ENCODE measurements at places on chromosomes 1 and 21. TPM values are rescaled to one million over a fixed set of nuclear protein-coding genes. Genes with fewer than 3 reads are reported as not detected.

- DNase-seq, result no peak
These were observed 225.4 kb upstream of the NRIP1 start for GRCh38 chr21:15289896-15290841.

DNA sequence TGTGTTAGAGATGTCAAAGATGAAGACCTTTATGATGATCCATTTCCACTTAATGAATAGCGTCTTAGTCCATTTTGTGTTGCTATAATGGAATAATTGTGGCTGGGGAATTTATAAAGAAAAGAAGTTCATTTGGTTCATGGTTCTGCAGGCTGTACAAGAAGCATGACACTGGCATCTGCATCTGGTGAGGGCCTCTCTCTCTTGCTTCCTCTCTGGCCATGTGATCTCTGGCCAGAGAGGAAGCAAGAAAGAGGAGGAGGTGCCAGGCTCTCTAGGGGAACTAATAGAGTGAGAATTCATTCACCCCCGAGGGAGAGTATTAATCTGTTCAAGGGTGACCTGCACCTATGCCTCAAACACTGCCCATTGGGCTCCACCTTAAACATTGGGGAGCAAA, 242.8 kb downstream of the DISC1 start:
- no peak for DNase-seq

- no peak for DNase-seq
These were observed 147.3 kb downstream of the KAZN start for GRCh38 chr1:14745789-14746188.

DNA sequence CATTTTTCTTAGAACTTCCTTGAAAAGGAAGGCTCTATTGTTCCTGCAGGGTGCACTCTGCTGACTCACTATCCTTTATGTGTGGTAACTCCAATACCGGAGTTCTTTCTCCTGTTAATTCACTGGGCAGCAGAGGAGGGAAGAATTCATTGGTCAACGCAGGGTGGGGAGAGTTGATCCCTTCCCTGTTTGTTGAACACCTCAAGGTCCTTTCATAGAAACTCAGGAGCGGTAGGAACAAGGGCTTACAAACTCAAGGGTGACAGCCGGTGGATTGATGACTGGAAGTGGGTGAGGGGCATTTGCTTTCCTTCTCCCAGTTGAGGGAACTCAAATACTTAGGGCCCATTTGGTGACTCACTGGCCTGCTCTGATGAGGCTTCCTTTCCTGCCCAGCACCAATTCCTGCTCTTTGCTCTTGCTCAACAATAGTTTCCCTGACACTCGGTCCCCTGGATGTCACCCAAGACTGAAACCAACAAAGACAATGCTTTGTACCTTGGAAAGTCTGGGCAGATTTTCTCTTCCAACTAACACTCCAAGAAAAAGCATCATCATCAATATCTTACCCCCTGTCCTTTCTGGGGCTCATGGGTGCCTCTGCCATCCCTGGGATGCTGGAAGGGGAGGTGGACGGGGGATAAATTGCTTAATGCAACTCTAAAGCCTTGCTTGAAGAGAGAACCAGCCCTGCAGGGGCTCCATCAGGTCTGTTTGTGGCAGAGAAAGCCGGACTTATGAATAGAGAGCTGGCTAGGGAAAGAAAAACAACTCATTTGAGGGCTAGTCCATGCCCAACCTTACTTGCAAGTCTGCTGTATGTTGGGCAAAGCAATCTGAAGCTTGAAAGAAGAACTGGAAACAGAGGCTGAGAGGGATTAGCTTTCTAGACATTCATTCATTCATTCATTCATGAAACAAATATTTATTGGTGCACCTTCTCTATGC, 9.3 kb downstream of the SLC26A9 start:
- no peak for DNase-seq

- DNase-seq, result no peak
These were observed 8.5 kb upstream of the NBL1 start for GRCh38 chr1:19635646-19636045.

The DENND2D gene
- total RNA-seq, result 4.8 TPM

The COL16A1 gene
- 389 TPM for total RNA-seq

DNA sequence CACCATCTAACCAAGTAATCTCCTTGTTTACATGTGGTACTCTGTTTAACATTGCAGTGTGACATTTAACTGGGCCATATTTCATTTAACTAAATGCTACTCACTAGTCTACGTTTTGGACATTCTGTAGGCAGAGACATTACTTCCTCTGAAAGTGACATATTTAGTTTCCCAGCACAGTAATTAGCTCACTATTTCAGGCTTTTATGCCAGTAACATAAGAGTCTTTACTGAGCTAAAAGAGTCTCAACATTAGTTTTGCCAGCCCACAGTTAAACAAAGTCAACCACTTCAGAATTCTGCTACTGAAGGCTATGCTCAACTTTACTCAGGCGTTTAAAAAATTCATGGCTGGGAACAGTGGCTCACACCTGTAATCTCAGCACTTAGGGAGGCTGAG, 2.6 kb upstream of the TNFRSF9 start:
- DNase-seq, result no peak

The SPRR4 gene
- total RNA-seq, result not detected

- DNase-seq, result no peak
These were observed 233.3 kb upstream of the COA6 start for GRCh38 chr1:234139966-234140365.

The BCAN gene
- total RNA-seq, result 0.78 TPM

The CNR2 gene
- not detected for total RNA-seq

GRCh38 chr1:247037511-247038320, 29.9 kb upstream of the ZNF695 start:
- DNase-seq, result no peak

- DNase-seq, result no peak
These were observed 1.5 kb upstream of the SCCPDH start for GRCh38 chr1:246722720-246723119.

The CLIC6 gene
- total RNA-seq, result 1.7 TPM

GRCh38 chr1:2523191-2523890, 3.1 kb downstream of the PANK4 start:
- no peak for DNase-seq

GRCh38 chr1:1352786-1353388, 3.7 kb upstream of the DVL1 start:
- no peak for DNase-seq

The SIM2 gene
- total RNA-seq, result not detected

GRCh38 chr1:64235181-64235580, 31.8 kb downstream of the UBE2U start:
- DNase-seq, result no peak

The COL6A2 gene
- total RNA-seq, result 986 TPM

DNA sequence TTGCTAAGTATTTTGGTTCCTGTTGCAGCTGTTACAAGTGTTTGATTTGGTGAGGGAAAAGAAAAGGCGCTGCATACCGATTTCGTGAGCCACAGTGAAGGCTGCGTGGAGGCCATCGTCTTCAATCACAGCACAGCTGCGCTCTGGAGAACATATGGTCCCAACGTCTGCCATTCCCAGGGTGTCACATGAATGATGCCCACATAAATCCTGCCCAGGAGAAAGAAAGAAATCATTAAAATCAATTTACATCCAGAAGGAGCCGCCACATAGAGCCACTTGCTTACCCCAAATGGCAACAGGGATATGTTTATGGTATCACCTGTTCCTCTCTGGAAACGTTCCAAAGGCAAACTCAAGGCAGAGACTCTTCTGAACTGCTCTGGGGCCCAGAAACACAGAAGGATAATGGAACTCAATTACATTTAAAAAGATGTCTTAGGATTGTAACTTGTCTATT, 12.2 kb downstream of the ADAMTS5 start:
- DNase-seq, result no peak

DNA sequence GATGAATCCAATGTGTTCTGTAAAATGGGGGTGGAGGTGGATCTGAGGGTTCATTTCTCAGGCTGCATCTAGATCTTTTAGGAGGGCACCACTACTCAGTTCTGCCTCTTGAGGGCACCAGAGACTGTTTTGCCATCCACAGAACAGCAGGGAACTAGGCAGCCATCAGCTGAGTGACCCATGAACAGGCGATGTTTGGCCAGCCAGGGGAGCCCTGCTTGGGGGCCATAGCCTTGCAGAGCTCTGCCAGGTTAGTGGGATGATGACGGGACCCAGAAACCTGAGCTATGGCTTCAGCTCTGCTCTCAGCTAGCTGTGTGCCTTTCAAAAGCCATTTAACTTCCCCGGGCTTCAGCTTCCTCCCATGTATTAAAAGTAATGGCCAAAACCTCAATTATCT, 13.4 kb upstream of the NOS1AP start:
- peak; percentile 65 for DNase-seq

The LMX1A gene
- total RNA-seq, result not detected

- no peak for DNase-seq
These were observed 107.2 kb downstream of the PLPPR5 start for GRCh38 chr1:98897479-98897878.

The DDX59 gene
- 24.5 TPM for total RNA-seq

The HSD3B2 gene
- total RNA-seq, result 0.32 TPM

The VANGL2 gene
- total RNA-seq, result 55.5 TPM

GRCh38 chr1:206492589-206492988, 14.7 kb upstream of the RASSF5 start:
- no peak for DNase-seq

The LYPD8 gene
- not detected for total RNA-seq

DNA sequence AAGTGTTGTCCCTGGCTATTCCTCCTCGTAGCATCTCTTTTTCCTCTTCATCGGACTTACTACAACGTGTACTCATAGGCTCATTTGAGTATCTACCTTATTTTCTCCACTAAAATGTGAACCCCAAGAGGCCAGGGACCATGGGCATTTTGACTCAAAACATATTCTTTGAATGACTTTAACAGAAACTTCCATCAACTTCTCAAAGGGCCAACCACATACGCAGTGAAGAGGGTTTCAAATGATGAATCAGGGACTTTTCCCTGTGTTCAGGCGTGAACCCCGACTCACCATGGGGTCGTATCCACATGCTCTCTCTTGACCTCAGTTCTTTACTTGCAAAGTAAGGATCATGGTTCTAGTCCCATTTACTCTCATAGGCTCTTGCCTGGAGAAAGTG, 20.2 kb upstream of the GPR137B start:
- DNase-seq, result no peak

DNA sequence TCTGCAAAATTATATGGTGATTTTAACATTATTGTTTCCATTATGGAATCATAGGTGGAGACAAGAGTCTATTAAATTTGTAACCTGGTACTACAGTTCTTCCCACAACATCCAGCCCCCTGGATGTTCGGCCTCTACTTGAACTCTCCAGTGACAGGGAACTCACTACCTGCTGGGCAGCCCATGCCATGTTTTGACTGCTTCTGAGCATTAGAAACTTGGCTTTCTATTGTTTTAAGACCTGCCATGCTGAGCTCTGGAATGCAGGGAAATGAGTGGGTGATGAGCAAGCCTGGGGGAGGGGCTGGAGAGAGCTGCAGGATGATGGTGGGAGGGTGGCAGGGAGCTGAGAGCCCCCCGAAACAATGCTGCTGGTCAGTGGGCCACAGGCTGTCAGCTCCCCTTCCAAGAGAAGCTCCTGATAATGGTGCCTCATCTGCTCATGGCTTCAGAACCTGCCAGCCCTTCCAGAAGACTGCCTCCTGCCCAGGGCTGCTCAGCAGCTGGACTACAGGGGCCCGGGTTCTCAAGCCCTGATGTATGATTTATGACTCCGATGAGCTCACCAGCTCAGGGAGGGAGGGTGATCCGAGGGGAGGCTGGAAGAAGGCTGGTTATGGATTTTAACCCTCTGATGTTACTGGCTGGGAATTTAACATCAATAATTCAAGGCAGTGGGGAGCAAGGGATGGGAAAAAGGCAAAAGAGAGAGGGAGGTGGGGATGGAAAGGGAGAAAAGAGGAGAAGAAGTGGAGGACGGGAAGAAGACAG, 205.0 kb downstream of the HIVEP3 start:
- DNase-seq, result no peak

The TSPEAR gene
- total RNA-seq, result 0.11 TPM

The NR1I3 gene
- total RNA-seq, result not detected

GRCh38 chr21:27277110-27277509, 310.2 kb upstream of the ADAMTS5 start:
- no peak for DNase-seq

The KCNK2 gene
- 5.8 TPM for total RNA-seq

The FCGR2B gene
- not detected for total RNA-seq

- no peak for DNase-seq
These were observed 941 bp downstream of the ARNT start for GRCh38 chr1:150875197-150876118.

GRCh38 chr1:70112838-70113237, 92.5 kb downstream of the LRRC40 start:
- DNase-seq, result no peak

DNA sequence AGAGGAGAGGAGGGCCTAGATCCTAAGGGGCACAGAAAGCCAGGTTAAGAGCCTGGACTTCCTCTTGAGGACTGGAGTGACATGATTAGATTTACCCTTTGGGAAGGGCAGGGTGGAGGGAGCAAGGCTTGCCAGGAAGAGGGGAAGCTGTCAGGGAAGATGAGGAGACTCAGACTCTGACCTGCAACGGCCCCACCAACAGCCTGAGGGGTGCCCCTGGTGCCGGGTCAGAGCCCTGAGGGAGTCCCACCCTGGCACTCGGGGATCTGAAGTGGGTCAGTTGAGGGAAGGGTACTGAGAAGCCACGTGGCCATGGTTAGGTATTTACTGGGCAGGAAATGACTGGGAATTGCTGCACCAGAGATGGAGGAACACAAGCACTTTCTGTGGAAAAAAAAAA, 9.8 kb downstream of the ECE1 start:
- no peak for DNase-seq

GRCh38 chr1:9066945-9067807, 2.3 kb downstream of the SLC2A5 start:
- no peak for DNase-seq

DNA sequence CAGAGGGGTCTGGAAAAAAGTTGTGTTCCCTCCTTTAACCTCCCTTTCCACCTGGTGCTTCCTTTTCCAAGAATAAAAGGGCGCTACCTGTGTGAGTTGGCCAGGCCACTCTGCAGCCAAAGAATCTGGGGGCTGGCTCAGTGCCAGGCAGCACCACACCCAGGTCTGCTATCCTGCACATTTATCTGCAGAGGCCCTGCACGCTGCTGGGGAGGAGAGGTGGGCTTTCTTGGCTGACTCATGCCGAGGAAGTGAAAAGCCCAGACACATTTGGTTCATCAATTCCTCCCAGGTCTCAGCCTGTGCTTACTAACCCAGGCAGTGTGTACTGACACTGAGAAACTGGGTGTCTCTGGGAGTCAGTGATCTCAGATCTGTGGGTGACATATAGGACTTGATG, 79.8 kb upstream of the F3 start:
- DNase-seq, result peak; percentile 67

GRCh38 chr1:1189111-1189510, 15.4 kb downstream of the TTLL10 start:
- no peak for DNase-seq
